ENCODE measurements at places on chromosomes 6 and 20.

- no peak for DNase-seq
Measured at GRCh38 chr6:121879149-121879548, 443.7 kb downstream of the GJA1 start.

- no peak for DNase-seq
Measured at GRCh38 chr6:113178349-113178748, 678.8 kb upstream of the MARCKS start.

DNA sequence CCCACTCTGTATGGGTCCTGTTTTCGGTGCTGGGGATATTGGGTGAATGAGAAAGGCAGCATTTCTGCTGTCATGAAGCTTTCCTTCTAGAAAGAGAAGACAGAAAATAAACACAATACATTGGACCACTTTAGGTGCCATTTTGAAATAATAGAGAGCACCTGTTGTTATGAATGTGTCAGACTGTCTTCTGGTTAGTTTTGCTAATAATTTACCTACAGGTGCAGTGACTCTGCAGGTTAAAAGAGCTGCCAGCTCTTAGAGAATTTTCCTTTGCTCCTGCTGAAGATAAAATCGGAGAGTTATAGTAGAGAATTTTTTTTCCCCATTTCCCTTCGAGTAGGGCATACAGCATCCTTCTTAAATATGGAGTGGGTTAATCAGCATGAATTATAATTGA lies 21.9 kb upstream of the GCLC start:
- no peak for DNase-seq

DNA sequence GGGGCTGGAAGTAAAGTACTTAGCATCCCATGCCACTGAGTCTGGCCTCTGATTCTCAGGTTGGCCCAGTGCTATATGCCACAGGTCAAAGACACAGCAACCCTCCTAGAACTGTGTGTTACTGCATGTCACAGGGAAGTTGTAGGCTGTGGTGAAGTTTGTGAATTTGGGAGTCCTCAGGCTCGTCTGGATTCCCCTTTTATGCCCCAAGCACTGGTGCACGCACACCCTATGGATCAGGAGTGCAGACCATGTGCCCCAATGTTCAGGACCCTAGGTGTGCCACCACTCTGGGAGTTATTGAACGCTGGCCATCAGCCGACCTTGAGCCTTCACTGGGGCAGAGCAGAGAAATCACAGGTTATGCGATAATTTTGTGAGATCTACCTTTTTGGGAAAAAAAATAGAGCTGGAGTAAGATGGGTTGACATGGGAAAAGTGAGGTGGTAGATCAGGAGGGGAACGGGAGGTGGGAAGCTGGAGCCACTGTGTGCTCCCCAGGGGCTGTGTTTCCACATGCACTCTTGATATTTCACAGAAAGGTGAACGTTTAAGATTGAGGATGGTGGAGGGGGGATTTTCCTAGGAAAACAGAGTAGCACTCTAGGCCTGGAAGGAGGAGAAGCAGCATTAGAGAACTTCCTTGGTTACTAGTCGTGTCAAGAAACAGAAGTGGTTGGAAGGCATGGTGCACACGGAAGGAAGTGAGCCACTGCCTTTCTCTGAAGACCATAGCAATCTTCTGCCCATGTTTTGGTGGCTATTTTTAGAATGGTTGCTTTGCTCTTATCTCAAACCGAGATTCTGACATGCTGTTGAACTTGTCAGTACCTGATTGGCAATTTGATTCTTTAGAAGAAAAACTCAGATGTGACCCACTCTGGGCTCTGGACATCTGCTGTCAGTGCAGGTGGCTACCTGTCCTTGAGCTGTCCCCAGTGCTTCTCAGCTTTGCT lies 44.1 kb downstream of the DUSP22 start:
- DNase-seq = no peak

DNA sequence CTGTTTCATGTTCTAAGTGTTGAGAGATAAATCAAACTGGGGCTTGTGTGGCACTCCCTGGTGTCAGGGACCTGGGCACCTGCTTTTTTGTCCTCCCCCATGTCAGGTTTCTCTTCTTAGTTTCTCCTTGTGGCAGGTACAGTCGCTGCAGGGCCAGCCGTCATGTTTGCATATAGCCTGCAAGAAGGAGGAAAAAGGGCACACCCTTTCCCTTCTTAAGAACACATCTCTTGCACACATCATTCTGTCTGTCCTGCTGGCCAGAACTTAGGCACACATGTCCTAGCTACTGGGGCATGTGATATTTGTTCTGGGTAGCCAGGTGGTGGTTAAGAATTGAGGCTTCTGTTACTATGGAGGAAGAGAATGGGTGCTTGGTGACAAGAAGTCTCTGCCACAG lies 27.9 kb downstream of the CDC5L start:
- no peak for DNase-seq

- no peak for DNase-seq
Measured at GRCh38 chr6:141354191-141354955, 778.4 kb upstream of the GJE1 start.

DNA sequence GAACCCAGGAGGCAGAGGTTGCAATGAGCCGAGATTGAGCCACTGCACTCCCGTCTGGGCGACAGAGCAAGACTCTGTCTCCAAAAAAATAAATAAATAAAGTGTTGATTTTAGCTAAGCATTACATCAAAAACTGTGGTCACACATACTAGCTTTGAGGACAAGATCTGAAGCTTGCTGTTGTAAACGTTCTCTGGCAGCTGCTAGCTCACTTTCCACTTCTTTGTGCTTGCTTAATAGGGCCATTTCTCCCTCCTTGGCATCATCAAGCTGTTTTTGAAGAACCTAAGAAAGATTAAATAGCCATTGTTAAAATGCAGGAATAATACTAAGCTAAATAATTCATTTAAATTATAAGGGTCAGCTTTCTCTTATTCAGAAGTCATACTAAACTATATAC lies 55.7 kb downstream of the FAM184A start:
- no peak for DNase-seq

DNA sequence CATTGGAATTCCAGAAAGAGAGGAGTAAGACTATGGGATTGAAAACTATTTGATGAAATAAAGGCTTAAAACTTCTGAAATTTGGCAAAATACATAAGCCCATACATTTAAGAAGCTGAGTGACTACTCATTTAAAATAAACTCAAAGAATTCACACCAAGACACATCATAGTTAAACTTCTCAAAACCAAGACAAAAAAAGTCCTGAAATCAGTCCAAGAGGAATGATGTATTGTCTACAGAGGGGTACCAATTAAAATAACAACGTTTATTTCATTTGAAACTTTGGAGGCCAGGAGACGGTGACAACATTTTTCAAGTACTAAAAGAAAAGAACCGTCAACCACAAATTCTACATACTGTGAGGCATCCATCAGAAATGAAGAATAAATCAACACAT lies 841.4 kb upstream of the MAP3K7 start:
- no peak for DNase-seq

DNA sequence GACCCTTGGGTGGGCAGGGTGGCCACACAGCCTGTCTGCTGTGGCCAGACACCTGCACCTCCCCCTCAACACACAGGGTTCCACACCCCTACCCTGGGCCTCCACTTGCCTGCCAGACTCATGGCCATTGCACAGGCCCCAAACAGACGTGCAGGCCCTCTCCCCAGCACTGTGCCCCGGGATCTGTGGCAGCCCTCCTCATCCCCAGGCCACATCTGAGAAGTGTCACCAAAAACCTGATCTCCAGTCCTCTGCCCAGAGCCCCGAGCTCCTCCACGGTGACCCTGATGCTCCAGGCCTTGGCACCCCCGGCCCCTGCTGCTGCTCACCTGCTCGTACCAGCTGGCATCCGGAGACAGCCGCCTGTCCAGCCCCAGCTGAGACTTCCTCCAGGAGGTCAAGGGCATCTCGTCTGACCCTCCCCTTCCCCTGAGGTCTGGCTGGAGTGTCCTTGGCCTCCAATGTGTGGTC lies 160.1 kb downstream of the DLL1 start:
- no peak for DNase-seq

- DNase-seq = no peak
Measured at GRCh38 chr6:151475653-151476523, 17.9 kb upstream of the CCDC170 start.

GRCh38 chr20:12575352-12576095 lies 433.2 kb upstream of the SPTLC3 start:
- DNase-seq = no peak

DNA sequence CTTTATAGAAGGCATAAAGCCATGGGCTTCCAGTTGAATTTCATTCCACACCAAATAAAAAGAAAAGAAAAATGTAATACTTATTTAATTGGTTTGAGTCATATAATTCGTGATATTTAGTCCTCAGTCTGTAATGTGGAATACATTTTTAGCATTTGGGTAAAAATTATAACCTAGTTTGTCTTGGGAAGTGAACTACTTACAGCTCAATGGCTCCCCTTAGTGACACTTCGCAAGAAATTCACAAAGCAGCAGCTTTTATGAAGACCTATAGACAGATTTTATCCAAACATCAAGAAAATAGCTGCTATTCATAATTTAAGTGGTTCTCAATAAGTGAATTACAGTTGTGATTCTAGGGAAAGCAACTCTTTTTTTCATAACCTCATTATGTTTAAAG lies 72.1 kb downstream of the RSPO3 start:
- DNase-seq = no peak

DNA sequence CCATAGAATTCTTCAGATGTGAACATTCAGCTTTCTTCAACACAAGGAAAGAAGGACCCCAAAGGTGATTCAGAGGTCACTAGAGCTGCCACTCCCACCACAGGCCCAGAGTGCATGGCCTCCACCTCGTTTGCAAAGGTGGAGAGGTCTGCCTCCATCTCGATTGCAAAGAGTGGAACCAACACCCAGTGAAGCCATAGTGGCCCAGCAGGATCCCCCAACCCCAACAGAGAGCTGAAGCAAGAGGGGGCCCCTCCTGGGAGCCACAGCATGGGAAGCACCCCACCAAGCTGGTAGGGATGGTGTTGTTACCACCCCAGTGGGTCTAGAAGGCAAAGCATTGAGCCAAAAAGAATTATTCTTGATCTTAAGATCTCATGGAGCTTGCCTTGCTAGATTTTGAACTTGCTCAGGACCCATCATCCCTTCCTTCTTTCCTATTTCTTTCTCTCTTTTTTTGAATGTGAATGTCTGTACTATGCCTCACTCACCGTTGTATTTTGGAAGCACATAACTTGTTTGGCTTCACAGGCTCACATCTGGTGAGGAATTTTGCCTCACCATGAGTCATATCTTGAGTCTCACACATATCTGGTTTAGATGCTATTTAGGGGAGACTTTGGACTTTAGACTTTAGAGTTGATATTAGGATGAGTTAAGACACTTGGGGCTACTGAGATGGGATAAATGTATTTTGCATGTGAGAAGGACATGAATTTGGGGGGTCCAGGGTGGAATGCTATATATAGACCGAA lies 119.2 kb downstream of the ANKRD60 start:
- no peak for DNase-seq

DNA sequence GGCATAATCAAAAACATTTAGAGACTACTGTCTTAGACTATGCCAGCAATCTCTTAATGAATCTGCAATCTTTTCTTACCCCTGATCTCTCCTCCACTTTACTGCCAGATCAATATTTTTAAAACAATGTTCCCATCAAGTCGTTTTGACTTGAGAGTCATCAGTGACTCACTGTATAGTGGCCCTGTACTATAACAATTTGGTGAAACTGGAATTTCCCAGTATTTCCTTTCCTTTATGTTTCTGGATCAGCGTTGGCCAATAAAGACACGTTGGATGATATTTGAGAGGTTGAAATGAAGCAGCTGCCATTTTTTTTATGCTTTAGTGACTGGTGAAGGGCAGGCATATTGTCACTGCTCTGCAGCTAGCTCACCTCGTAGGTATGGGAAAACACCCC lies 10.1 kb upstream of the SMIM13 start:
- no peak for DNase-seq

Data from NCI-H2081 treated with DMSO at 0.1 percent for 48 hours (cell line).